ENCODE measurements at places on chromosomes 3 and 15.

DNA sequence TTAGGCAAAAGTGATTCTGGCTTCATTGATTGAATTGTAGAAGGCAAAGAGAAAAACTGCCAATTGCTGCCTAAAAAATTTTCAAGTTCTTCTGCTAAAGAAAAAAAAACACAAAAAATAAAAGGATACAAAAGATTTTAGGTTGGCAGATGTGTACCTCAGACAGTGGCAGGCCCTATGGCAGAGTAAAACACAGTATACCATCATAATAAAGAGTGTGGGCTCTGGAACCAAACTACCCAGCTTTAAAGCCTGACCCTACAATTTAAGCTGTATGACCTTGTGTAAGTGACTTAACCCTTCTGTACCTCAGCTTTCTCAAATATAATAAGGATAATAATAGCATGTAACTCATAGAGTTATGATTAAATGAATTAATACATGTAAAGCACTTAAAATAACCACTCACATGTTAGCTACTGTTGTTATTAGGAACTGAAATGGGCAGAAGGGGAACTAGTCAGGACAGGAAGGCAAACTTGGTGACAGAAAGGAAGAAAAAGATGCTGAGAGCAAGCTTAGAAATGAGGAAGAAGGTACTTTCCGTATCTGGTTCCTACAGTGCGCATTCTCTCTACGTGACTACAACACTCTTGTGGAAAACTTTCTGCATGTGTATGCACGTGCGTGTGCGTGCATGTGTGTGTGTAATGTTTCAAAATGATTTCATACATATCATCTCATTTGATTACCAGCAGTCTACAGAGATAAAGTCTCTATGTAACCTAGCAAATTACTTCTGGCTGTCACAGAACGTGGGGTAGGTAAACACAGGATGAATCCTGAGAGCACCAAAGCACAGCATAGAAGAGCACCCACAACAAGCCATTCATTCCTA lies 13.6 kb upstream of the GATM start:
- no peak for DNase-seq

DNA sequence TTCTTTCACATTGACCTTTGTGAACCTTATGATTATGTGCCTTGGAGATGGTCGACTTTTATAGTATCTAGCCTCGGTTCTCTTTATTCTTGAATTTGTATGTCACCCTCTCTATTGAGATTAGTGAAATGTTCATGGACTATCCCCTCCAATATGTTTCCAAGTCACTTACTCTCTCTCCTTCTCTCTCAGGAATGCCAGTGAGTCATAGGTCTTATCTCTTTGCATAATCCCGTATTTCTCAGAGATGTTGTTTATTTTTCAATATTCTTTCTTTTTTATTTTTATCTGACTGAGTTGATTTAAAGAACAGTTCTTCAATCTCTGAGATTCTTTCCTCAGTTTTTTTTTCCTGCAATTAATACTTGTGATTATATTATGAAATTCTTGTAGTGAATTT lies 411.6 kb upstream of the CADM2 start:
- no peak for DNase-seq

- DNase-seq: no peak
Observed at GRCh38 chr3:18751514-18751913, 326.4 kb upstream of the SATB1 start.

DNA sequence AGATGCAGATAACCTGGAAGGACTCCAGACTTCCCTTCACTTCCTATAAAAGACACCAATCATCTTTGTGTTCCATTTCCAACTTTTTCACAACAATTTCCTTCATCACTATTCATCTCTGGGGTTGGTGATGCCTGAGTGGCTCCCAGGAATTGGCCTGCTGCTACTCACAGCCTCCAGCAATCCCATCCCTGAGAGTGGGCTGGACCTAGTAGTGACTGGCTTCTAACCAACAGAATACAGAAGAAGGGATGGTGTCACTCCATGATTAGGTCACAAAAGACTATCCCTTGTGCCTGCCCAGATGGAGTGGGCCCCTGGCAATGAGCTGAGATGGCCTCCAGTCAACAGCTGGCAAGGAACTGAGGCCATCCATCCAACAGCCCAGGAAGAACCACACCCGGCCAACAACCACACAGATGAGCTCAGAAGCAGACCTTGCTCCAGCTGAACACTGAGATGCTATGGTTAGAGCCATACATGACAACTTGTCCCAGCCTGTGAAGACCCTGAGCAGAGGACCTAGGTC lies 20.9 kb downstream of the OCA2 start:
- DNase-seq: no peak

DNA sequence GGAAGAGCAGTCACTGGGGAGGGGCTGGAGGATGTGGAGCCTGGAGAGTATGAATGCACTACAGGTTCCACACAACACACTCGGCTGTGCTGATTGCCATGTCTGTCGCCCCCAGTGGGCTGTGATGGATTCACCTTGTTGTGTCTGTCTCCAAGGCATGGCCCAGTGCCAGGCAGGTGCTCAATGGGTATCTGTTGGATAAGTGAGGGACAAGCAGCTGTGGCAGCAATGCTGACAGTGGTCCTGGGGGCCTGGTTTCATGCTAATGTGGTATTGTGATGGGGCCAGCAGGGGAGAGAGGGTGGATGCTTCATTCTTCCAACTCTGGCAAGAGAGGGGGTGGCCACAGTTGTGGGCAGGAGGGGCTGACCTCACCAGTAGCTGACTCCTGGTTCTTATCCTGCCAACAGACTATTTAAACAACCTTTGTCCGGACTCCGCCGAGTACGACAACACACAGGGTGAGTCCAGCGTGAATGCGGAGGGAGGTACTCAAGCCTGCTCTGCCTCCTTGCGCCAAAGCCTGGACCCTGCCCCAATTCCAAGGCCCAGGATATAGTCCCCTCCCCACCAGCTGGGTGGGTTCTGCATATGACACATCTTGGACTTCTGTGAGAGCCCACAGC lies 47.3 kb upstream of the NR2C2 start:
- DNase-seq: no peak

- DNase-seq: no peak
Observed at GRCh38 chr15:82536409-82537350, 3.6 kb downstream of the RPS17 start.

GRCh38 chr3:100404250-100404548 lies 2.9 kb downstream of the LNP1 start:
- DNase-seq: no peak

DNA sequence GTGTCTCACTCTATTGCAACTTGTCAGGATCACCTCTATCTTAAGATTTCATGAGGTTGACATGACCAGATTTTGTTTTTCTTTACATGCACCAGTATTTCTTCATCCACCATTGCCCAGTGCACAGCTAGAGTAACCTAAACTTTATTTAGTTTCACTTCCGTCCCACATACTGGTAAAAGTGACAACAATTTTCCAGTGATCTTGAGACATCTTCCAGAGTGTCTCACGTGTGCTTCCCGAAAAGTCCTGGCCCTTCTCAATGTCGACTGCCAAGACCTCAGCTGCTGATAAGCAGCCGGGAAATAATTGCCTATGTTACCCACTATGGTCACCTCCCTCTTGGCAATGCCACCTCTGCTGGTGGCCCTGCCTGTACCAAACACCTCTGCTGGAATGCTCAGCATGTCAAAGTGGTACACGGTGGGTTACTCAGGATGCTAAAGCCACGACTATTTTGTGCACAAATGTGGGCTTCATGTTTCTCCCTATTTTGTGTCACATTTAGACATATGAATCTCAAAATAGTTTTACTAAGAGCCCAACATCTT lies 379.7 kb upstream of the TGFBR2 start:
- no peak for DNase-seq

DNA sequence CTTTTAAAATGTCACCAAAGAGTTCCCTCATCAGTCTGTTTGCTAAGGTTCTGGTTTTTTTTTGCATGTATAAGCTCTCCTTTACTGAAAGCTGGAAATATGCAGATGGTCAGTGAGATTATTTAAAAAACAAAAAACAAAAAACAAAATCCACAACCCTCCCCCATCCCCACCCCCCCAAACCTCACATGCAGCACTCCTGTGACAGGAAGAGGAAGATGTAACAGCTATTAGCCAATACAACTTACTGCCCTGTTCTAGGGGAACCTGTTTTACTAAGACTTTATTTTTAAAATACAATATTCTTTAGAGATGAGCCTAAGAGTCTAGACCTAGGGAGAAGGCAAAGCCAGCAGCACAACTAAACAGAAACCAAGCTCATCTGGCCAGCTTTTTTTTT lies 39.5 kb downstream of the ANP32A start:
- no peak for DNase-seq

GRCh38 chr3:152910211-152910610 lies 75.3 kb downstream of the P2RY1 start:
- no peak for DNase-seq

DNA sequence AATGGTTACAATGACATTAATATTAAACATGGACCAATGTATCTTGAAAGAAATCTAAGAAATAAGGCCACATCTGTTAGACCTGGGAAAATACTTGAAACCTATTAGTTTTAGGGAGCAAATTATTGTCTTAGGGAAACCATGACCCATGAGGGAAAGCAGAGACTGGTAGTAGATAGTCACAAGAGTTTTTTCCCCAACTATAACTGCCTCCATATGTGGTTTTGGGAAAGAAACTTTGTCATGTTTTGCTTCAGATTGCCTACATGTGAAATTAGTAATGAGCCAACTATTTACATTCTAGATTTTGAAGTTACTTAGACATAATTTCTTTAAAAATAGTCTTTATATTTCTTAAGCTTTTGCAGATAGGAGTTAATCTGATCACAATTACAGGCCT lies 474.9 kb downstream of the ROBO2 start:
- DNase-seq: no peak
